Fibroblast of skin of abdomen (primary cell): ENCODE measurements at places on chromosomes 7 and 10.

DNA sequence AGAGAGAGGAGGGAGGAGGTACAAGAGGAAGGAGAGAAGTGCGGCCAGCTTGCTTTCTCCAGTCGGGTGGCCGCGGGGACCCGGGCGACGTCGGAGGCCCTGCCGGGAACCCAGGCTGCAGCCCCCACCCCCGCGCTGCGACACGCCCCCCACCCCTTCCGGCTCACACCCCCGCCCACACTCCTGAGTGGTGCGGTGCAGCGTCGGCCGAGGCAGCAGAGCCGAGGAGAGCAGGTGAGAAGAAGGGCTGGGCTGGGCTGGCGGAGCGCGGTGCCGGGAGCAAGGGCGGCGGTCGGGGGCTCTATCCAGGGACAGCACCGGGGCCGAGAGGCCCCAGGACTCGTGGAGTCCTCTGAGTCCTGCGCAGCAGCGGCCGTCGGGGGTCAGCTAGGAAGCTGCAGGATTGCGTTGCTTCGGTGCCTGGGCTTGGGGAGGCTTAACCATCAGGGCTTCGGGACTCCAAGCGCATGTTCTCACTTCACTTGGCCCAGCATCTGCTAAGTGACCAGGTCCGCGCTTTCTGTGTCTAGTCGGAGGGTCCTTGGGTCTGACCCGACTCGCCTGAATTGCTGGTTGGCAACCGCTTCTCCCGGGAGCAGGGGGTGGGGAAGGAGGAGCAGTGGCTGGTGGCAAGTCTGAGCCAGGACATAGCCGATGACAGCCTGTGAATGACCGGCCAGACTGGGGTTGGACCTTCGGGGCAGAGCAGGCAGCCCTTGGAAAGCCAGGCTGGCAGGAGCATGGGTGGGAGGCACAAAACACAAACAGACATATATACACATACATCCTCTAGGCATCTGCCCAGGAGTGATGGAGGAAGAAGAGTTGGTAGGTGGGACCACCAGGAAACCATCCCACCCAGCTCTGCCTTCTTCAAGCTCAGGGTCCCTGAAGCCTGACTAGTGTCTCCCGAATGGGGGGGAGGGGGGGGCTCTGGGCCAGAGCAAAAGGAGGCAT, 683 bp downstream of the CHAT start:
- DNase-seq = no peak

GRCh38 chr7:90180011-90180585, 25.8 kb downstream of the STEAP1 start:
- DNase-seq = peak; percentile 61

- no peak for DNase-seq
These were observed 265.4 kb downstream of the ZWINT start for GRCh38 chr10:56095506-56096225.

DNA sequence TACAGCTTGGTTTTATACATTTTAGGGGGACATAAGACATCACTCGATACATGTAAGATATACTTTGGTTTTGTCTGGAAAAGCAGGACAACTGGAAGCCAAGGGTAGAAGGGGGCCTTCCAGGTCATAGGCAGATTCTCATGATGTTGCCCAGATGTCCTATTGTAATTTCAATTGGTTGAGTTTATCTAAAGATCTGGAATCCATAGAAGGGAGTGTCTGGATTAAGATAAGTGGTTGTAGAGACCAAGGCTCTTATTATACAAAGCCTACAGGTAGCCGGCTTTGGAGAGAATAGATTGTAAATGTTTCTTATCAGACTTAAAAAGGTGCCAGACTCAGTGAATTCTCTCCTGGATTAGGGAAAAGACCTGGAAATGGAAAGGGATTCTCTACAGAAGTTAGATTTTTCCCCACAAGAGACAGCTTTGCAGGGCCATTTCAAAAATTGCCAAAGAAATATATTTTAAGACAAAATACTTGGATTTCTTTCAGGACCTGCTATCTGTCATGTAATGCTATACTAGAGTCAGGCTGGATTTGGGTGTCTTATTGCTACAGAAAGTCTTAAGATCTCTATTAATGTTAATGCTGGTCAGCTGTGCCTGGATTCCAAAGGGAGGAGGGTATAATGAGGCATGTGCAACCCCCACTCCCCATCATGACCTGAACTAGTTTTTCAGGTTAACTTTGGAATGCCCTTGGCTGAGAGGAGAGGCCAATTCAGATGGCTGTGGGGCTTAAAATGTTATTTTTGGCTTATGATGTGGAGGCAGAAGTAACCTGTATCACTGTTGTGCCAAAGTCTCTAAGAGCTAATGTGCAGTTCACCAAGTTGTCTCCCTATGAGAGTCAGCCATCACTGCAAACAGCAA, 511.1 kb upstream of the C7orf33 start:
- no peak for DNase-seq

DNA sequence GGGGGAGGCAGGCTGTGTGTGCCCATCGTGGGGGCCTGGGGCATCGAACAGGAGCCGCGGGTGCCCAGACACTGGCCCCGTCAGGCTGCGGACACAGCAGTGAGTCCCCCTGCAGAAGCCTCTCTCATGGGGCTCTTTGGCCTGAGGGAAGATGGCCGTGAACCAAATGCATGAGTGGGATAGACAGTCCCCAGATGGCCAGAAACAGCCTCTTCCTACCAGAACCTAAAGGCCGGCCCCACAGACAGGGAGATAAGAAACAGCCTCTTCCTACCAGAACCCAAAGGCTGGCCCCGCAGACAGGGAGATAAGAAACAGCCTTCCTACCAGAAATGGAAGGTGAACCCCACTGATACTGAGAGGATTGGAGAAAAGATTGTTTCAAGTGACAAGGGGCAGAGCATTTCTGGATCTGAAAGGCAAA, 16.6 kb downstream of the IDI2 start:
- no peak for DNase-seq

DNA sequence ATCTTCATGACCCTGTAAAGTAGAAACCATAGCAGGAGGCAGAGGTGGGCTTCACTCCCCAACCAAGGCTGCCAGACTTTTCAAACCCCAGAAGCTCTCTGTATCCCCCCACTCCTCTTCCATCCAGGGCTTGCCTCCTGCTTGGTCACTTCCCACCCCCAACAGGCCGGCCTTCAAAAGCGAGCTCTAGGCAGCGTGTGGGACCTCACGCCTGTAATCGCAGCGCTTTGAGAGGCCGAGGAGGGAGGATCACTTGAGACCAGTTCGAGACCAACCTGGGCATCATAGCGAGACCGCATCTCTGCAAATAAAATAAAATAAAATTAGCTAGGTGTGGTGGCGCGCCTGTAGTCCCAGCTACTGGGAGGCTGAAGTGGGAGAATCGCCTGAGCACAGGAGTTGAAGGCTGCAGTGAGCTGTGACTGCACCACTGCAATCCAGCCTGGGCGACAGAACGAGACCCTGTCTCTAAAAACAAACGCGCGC, 743 bp upstream of the POR start:
- no peak for DNase-seq

DNA sequence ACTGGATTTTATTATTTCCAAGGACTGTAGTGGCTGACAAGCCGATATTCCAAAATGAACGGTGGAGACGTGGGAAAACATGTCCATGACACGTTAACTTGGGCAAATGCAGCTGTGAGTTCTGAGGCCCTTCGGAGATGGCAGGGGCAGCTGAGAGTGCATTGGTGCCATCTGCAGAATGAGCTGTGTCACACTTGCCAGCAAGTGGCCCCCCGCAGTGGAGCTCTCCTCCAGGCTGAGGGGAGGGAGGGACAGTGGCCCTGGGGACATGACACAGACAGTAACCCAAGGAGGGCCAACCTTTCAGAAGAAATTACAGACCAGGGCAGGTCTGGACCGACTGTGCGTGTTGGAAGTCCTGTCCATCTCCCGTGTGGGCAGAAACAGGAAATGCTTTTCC, 139.4 kb downstream of the SVIL start:
- no peak for DNase-seq
